Activated naive CD4-positive, alpha-beta T cell treated with Interleukin-2 at 50 U/mL for 16 hours (primary cell): ENCODE measurements at places on chromosomes 13 and 19.

DNA sequence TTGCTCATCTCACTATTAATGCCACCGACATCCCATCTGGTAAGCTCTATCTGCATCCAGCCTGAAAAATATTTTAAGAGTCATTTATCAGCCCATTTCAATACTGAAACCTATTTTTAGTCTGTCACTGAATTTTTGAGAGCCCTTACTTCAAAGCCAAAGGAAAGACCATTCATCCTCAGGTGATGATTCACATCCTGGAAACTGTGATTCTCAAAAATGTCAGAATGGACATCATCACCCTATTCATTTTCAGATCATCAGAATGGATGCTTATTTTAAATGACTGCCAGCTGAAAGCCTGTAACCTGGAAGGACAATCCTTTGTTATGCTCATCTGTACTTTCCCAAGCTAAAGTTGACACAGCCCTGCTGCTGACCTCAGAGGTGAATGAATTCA lies 27.0 kb downstream of the TNFSF11 start:
- DNase-seq: no peak

DNA sequence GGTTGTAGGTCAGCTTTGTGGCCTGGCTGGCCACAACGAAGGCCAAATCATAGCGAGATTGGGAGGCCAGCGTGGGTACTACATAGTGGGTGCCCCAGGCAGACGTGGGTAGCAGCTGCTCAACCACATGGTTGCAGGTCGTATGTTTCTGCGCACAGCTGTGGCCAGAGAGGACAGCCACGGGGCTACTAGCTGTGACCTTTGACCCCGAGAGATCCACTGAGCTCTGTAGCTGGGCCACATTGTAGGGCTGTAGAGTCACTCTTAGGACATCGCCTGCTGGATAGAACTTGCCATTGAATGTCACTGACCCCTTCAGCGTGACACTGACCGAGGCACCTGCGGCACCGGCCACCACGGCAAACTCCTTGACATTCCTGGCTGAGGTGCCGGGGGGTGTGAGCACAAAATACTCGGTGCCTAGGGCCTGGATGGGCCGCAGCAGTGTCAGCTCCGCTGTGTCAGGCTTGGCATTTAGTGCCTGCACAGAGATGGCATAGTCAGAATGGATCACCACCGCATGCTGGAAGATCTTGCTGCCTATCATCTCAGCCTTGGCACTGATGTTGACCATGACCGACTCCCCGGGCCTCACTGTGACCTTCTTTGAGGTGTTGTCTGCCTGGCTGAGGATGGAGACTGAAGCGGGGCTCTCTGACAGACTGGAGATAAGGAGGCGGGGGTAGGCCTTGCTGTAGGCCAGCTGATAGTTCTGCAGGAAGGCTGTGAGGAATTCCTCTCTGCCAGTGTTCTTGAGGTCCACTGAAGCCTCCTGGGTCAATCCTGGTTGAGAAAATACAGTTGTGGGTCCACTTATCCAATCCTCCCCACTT lies 6.7 kb downstream of the FCGBP start:
- DNase-seq: no peak

DNA sequence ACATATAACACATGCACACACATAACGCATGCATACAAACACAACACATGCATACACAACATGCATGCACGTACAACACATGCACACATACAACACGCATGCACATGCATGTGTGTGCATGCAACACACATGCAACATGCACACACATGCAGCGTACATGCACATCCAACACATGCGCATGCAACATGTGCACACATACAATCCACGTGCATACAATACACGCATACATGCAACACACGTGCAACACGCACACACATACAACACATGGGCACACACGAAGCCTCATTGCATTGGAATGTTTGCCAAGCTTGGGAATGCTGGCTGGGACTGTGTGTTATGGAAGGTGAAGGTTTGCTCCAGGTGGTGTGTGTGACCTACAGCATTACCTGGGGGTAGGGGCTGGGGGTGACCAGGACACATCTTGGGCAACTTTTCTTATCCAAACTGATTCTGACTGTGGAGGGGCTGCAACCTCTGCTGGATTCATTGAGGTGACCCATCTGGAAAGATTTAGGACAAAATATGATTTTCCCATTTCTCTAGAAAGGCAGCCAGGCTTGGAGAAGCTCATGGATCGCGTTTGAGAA lies 58.9 kb downstream of the SPACA7 start:
- no peak for DNase-seq

DNA sequence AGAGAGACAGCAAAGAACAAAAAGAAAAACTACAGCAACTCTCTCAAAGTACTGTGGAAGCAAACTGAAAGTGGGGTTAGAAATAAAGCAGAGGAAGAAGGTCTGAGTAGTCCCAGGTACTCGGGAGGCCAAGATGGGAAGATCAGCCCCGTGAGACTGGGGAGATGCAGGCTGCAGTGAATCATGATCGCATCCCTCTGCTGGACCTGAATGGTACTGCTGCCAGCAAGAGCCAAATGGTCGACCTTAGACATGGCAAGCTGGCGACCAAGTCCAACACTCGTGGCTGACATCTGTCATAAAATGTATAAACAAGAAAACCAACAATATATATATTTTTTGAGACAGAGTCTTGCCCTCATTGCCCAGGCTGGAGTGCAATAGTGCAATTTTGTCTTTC lies 33.7 kb upstream of the ZNF724 start:
- peak; percentile 71 for DNase-seq

DNA sequence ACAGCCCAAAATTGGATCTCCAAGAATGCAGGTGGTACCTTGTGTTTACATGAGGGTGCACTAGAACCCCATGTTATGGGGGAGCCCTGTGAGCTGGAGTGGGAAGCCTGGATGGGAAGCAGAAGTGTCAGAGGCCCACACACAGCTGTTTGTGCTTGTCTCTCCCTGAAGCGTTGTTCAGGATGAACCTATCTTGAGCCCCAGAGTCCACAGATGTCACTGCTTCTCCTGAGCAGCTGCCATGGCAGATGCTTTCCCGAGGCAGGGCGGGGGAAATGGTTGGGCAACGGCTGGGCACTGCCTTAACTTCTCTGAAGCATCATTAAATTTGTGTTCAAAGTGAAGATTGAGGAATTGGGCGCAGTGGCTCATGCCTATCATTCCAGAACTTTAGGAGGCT lies 17.1 kb upstream of the CHST8 start:
- no peak for DNase-seq

DNA sequence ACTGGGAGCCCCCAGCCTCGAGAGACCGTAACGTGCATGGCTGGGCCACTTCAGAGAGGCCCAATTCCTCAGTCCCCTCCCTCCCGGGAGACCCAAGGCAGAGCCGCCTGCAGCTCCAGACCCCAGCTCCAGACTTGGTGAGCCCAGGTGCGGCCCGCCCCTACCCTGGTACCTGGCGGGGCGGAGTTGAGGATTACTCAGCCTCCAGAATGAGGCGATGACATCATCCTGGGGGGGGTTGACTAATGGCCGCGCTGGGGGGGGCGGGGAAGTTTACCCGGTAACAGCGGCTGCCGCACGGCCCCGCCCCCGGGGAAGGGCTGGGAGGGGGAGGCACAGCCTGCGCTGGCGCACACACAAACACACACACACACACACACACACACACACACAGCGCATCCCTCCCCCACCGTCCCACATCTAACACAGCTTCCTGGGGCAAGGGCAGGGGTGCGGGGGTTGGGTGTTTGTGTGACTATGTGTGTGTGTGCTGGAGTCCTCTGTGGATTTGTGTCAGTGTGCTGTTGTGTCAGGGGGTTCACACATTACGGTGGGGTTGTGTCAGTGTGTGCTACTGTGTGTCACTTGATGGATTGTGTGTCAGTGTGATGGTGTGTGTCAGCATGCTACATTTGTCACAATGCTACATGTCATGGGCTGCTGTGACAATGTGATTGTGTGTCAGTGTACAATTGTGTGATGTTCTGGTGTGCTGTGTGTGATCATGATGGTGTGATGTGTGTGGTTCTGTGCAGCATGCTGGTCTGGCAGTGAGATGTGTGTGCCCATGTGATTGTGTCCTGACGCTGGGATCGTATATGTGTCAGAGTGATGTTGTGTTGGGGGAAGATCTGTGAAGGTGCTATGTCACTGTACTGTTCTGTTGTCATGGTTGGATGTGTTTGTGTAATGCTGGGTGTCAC lies 10.3 kb upstream of the BBC3 start:
- peak; percentile 85 for DNase-seq

- DNase-seq: no peak
Measured at GRCh38 chr13:112970552-112971287, 1.7 kb downstream of the MCF2L start.

- no peak for DNase-seq
Measured at GRCh38 chr13:45768656-45769479, 66.7 kb downstream of the CBY2 start.

- DNase-seq: no peak
Measured at GRCh38 chr13:20389696-20390525, 135.7 kb downstream of the CRYL1 start.

- DNase-seq: no peak
Measured at GRCh38 chr19:31271306-31271911, 77.8 kb downstream of the TSHZ3 start.

DNA sequence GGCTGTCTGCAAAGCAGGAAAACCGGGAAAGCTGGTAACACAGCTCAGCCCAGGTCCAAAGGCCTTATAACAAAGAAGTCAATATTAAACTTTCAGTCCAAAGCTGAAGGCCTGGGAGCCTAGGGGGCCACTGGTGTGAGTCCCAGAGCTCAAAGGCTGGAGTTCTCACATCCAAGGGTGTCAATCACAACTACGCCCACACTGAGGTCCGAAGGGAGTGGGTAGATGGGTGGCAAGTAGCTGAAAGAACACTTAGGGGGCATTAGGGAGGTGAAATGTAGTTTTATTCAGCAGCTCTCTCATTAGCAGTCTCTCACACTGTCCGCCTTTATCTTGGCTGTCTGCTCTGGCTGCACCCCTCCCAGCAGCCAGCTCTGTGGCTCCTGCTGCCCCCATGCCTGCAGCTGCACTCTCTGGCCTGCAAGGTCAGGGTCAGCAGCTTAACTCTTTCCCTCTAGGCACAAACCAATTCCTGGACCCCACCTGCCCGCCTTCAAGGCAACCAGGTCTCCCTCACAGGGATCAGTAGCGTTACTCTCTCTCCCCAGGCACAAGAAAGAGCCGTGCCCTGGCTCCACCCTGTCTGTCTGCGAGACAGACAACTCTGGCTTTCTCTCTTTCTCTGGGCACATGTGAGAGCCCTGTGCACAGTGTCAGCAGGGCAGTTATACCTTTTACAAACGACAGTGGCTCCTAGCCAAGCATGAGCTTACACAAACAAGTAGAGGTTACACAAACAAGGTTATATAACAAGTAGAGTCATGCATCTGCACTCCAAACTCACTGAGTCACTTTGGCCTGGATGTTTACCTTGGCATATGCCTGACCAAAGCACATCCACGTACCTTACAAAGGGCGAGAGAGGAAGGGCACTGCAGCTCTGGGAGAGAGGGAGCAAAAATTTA lies 249.4 kb upstream of the PCDH20 start:
- no peak for DNase-seq

DNA sequence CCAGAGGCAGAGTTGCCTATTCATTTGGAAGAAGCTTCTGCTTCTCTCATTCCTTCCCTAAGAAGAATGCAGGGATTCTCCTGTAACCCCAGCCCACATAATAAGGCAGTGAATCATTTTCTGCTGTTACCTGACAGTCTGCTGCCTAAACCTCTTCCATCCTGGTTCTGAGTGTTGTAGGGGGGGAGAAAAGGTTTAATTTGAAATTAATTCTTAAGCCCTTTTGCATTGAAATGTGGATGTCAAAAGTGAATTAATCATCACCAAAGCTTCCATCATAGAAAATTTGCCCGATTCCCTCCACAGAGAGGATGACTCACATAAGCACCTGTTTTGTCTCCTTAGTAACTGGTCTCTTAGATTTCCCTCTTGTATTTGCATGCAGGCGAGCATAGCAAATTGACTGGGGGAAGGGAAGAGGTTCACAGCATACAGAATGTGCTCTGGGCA lies 146.7 kb upstream of the FNDC3A start:
- no peak for DNase-seq

- DNase-seq: no peak
Measured at GRCh38 chr13:20546556-20546955, 20.4 kb upstream of the IFT88 start.

DNA sequence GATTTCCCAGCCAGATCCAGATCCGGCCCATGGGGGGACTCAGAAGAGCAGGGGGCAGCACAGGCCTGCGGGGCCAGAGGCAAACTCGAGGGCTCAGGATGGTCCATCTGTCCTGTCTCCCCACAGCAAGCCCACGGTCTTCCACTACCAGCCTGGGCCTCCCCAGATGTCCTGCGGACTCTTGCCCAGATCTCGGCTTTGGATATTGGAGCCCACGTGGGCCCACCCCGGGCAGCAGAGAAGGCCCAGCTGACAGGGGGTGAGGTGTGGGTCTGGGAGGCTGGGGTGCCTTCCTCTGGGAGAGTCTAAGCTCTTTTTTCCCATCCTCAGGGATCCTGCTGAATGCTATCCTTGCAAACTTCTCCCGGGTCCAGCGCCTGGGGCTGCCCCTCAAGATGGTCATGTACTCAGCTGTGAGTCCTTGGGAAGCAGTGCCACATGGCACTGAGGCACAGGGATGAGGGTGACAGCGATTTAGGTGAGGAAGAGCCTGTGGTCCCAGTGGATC lies 3.4 kb downstream of the ACP4 start:
- no peak for DNase-seq

GRCh38 chr19:13441810-13442512 lies 64.3 kb downstream of the CACNA1A start:
- DNase-seq: peak; percentile 31

- DNase-seq: no peak
Measured at GRCh38 chr13:47803131-47803530, 197.9 kb downstream of the SUCLA2 start.

DNA sequence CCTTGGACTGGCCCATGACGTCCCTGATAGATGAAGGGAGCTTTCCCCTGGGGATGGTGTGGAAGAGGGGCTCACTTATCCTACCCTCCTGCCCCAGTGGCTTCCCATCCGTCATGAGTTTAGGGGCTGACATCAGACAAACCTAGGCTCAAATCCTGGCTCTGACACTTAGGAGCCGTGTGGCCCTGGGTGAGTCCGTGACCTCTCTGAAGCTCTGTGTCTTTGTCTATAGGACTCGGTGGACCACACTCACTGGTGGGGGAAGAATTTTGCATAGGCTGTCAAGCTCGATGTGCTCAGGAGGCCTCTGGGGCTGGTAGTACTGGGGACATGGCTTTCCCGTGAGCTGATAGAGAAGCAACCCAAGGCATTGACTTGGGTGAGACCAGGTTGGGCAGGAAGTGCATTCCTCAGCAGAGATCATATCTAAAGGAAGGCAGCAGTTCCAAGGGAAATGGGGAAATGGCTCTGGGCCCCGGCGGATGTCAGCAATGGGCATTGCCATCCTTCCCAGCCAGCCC lies 17.4 kb upstream of the AP1M2 start:
- DNase-seq: peak; percentile 16

- peak; percentile 3 for DNase-seq
Measured at GRCh38 chr13:79196366-79196765, 209.7 kb downstream of the RBM26 start.

GRCh38 chr19:44647144-44647543 lies 3.4 kb downstream of the PVR start:
- no peak for DNase-seq
